ENCODE measurements at places on chromosomes 3 and 15. TPM values are rescaled to one million over a fixed set of nuclear protein-coding genes. Genes with fewer than 3 reads are reported as not detected.

The WDR72 gene
- total RNA-seq = not detected

The DPPA4 gene
- 0.92 TPM for total RNA-seq

The CLDN11 gene
- total RNA-seq = 111 TPM

GRCh38 chr15:80778964-80779657, at the start of gene CEMIP:
Gene CEMIP (plus strand): TSS chr15:80779370. CDS start chr15:80873880, 94,510 bp downstream.
- no peak for DNase-seq

The RASL12 gene
- not detected for total RNA-seq

DNA sequence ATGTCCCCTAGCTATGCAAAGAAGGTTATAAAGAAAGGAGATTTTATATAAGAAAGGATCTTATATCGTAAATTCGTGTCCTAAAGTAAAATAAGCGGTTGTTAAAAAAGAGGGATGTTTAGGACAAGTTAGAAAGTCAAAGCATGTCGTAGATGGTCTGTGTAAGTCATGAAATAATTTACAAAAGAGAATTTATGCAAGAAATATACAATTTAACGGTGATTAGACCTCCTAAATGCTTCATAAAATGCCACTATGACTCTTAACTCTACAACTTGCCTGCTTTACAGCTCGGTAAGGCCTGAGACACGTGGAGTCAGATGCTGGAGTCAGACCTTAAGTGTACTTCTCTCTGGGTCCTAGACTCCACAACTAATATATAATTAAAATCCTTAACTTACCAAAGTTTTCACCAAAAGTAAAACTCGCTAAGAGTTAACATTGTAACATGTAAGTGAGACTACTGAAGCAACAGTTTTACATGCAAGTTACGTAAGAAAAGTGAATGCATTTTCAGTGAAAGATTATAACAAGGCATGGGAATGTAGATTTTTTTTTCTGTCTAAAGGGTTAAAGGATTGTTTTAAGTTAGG, 13.3 kb upstream of the SRPRB start:
- no peak for DNase-seq

The CDHR4 gene
- not detected for total RNA-seq

The GRM2 gene
- under 0.01 TPM for total RNA-seq

- DNase-seq = no peak
These were observed 349.8 kb upstream of the TPRG1 start for GRCh38 chr3:188822004-188822403.

DNA sequence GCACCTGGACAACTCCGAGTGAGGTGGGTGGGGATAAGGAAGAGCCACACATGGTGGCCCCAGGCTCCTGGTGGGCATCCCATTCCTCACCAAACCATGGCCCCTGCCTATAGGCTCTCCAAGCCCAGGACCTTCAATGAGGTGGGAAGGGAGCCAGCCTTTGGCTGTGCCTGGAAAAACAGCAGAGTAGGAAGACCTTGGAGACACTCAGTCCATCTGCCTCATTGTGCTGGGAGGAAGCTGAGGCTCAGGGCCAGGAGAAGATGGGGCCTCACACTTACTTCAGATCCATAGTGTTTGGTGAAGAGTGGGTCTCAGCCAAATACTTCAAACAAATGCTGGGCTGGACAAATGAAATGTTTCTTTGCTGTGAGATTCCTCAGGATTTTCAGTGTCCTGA, 47.4 kb upstream of the APEH start:
- no peak for DNase-seq

The STRIT1 gene
- total RNA-seq = not detected

GRCh38 chr3:111547631-111548030, 5.6 kb downstream of the CD96 start:
- no peak for DNase-seq

The SMCO1 gene
- total RNA-seq = not detected

- no peak for DNase-seq
These were observed 12.6 kb upstream of the GOLGA6L7 start for GRCh38 chr15:28861031-28861534.

- DNase-seq = no peak
These were observed 9.0 kb upstream of the ADCY5 start for GRCh38 chr3:123457841-123458240.

Measured in glomerular endothelial cell (primary cell).